ENCODE measurements at places on chromosomes 5 and 9. TPM values are rescaled to one million over a fixed set of nuclear protein-coding genes. Genes with fewer than 3 reads are reported as not detected.

Gene PAPPA
- total RNA-seq: not detected

Gene EGR1
- total RNA-seq: 8.9 TPM

DNA sequence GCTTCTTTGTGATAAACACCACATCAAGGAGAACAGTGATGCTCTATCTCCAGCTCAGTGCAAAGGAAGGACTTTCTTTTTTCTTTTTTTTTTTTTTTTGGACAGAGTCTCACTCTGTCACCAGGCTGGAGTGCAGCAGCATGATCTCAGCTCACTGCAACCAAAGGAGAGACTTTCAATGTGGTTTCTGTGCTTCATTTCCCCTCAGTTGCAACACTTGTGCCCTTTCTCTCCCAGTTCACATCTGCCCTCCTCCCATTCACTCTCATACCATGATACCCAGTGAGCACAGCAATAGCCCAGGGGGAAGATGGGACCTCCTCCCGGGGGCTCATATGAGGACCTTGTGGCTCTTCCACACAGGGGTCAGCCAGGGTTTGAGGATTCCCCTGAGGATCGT, 110.0 kb downstream of the MTRR start:
- H3K36me3 ChIP-seq: no peaks in the 10 kb centered on the region
- H3K4me3 ChIP-seq: no peak overlapping the region
- no peaks in the 10 kb centered on the region for H3K4me1 ChIP-seq

- DNase-seq: no peak
- H3K36me3 ChIP-seq: no peaks in the 10 kb centered on the region
- no peak overlapping the region for H3K4me3 ChIP-seq
- no peak overlapping the region for H3K27ac ChIP-seq
- no peaks in the 10 kb centered on the region for H3K4me1 ChIP-seq
These were observed 78.2 kb downstream of the BASP1 start for GRCh38 chr5:17295671-17296070.

DNA sequence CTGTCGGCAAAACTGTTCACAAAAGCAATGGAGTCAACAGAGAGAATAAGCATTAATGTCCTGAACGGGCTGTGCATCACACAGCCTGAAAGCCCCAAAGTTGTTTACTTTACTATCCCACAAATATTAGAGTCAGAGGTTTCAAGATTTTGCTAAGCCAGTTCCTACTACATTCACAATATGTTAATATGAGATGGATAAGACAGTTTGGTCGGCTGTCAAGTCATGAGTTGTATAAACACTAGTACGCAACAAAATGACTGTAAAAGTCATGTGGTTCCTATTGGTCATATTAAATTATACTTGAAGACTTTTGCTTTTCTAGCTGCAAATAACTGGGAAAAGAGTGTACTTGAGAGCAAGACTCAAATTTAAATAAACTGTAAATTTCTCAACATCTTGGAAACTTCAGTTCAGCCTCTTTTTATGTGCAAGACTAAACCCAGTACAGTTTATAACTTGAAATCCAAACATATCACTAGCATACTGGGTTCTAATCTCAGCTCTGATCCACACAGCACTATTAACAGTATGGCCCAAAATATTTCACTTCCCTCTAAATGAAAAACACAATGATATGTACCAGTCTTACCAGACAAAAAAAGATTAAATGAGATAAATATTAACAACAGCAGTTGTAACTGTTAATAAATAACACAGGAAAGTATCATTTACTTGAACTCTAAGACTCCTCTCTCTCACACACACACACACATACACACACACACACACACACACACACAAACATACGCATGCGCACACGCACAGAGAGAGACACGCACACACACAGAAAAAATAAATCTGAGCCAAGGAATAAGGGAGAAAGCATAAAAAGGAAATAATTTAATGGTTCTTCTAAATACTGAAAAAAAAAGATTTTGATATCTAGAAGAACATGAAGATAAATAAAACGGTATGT, 33.1 kb downstream of the FANCC start:
- DNase-seq: no peak
- no peaks in the 10 kb centered on the region for H3K4me1 ChIP-seq
- H3K36me3 ChIP-seq: peaks cover 7% of the 10 kb centered on the region
- no peaks in the 10 kb centered on the region for H3K27me3 ChIP-seq
- no peak overlapping the region for H3K27ac ChIP-seq

Data from activated CD8-positive, alpha-beta T cell treated with anti-CD3 and anti-CD28 coated beads, Interleukin-2, amount 10 ng/mL, durations not matched to agents 7 days and 5 days (primary cell).